ENCODE measurements at places on chromosomes 2 and 18.

DNA sequence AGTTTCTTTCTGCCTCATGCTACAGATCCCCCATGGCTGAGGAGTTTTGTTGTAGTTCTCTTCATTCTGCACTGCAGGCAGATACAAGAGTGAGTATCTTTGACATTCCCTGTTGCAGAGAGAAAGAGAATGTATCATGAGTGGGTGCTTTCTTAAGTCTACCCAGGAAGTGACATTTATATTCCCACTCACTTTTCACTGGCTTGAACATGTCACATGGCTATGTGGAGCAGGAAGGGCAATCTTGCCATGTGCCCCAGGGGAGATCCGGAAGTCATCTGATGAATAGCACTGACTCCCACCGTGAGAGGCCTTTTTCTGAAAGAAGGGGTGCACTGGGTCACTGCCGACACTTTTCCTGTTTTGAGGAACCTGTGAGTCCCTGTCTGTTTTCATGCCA, 66.4 kb upstream of the BOD1L2 start:
- DNase-seq: no peak

GRCh38 chr2:29105375-29105774, 9.8 kb upstream of the CLIP4 start:
- DNase-seq: no peak

GRCh38 chr2:99715956-99716355, 226.1 kb upstream of the REV1 start:
- DNase-seq: no peak

GRCh38 chr2:20330192-20330591, 20.5 kb downstream of the PUM2 start:
- DNase-seq: no peak

- no peak for DNase-seq
Observed at GRCh38 chr2:99754210-99754609, 264.4 kb upstream of the REV1 start.

- DNase-seq: no peak
Observed at GRCh38 chr2:233329489-233330135, 22.0 kb downstream of the SAG start.

GRCh38 chr18:23228102-23229061, 93.1 kb downstream of the CABLES1 start:
- DNase-seq: no peak

DNA sequence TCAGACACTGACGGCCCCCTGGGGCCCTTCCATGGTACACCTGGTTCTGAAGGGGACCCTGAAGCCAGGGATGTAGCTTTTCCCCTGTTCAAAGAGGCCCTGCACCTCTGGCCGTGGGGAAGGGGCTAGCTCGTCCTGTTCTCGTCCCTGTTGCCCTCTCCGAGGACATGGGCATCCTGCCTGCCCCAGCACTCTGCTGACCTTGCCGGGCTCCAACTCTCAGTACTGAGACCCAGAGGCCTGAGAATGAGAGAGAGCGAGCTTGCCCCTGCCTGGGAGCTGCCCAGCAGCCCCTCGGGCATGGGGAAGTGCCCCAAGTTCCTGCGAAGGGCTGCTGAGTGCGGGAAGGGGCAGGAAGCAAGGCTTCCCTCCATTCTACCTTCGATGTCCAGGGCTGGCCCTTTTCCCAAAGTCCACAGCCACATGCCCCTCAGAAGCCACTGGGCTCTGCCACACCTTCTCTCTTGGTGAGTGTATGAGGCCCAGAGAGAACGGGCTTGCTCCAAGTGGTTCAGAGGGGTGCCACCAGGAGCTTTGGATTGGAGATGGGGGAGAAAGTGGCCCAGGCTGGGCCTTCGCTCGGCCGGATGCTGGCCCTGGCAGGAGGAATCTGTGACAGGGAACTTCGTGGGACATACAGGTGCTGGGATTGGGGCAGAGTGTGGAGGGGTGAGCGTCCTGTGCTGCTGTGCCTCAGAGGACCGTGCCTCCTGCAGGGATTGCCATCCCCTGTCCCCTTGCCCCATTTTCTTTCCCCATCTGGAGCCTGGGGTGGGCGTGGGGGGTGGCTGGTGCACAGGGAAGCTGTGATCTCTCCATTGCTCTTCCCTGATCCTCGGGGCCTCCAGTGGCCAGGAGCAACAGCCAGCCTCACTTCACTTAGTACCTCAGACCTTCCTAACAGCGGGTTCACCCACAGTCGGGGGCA, 50.8 kb downstream of the KCNIP3 start:
- no peak for DNase-seq

- no peak for DNase-seq
Observed at GRCh38 chr2:164203131-164203530, 418.2 kb downstream of the GRB14 start.

DNA sequence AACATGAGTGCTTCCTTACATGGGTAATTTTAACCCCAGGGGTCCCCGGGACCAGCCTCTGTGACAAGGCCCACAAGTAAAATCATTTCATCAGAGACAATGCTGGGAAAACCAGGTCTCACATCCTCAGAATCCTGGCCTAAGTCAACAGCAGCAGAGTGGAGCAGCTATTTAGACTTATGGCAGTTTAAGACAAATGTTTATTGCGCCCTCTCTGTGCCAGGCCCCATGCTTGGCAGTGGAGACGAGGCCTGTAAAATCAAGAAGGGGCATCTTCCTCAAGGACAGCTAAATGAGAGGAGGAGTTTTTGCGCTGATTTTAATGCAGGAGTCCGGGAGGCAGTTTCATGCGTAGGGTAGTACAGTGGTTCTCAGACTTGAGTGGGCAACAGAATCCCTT, 56.0 kb upstream of the ACAA2 start:
- no peak for DNase-seq

DNA sequence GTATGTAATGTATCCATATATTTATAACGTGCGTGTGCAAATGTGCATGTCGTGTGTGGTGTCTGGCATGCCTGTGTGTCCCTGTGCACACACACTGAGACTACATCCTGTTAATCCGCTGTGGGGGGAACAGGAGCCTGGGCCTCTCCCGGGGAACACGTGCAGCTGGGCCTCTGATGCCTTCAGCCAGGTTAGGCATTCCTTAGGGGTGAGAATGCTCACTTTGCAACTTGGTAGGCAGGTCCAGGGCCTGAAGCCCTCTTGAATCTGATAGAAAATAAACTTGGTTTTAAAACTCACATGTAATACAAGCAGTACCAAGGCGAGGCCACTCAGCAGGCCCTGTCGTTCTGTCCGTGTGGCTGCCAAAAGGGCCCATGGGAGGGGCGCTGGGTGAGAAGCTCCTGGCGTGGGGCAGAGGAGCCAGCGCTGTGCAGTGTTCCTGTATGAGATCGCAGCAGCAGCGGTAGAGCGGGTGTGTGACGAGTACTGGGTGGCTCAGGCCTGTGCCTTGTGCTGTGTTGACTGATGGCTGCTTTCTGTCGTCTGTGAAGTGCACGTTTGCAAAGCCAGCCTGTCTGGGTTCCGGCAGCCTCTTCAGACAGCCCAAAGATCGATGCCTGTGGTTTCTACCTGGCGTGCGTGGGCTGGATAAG, 16.2 kb downstream of the SALL3 start:
- DNase-seq: no peak

DNA sequence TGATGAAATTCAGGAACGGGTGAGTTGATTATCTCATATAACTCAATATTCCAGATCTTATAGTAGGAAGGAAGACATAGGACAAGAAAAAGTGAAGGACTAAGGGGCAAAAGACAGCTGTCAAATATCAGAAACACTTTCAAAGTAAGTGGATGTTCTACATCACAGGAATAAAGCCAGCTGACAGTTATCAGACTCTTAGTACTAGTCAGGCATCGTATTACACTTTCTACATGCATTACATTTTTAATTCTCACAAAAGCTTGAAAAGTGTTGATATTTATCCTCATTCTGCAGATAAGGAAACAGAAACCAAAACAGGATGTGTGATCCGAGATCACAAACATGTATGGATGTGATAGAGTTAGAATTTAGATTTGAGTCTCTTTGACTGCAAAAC, 63.4 kb downstream of the DNAH6 start:
- DNase-seq: no peak

DNA sequence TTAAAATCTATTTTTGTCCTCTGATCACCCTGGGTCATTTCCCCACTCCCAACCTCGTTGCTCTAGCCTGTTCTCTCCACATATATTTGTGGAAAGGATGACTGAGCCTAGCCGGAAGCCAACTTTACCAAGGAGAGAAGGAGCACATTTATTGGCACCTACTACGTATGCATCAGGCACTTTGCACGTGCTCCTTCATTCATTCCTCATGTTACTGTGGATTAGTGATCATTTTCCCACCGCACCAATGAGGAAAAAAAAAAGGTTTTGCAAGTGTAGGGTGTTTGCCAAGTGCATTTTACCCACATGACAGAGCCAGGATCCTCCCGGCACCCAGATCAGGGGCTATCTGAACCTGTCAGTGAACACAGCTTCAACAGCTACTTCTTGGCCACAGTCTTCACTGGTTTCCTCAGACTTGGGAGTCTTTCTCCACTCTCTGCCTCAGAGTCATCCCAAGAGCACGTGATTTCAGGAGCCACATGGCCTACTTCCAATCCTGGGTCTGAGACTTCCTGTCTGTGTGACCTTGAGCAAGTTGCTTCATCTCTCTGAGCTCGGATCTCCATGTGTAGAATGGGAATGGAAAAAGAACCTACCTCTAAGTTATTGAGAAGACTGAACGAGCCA, 1.9 kb upstream of the C1QL2 start:
- no peak for DNase-seq

DNA sequence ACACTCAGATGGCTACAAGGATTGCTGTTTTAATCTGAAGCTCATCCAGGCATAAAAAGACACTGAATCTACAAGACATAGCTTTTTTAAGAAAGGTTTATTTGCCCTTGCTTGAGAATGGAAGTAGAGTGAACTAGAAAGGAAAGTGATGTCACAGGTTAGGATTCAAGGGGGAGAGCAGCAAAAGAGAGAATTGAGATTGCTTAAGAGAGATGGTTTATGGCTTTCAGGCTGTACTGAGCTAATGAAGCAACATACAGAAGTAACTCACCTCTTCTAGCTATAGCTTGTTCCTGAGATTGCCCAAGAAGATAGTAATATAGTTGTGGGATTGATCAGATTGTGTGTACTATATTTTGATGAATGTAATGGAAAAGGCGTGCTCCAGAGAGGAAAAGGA, 26.1 kb upstream of the ACVR2A start:
- DNase-seq: no peak

DNA sequence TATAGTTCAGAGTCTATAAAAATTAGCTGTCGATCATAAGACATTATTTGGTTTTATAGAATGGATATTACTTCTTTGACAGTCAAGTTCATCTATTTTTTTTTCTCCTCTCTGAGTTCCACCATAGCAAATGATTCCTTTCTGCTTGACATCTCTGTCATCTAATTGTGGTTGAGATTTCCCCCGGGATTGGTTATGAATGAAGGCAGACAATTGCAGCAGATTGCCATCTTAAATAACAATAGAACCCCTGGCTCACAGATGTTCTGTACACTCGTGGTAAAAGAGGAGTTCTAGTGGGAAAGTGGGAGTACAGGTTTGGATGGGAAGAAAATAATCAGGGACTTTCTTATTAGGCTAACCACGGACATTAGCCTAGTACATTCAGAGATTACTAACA, 292.1 kb upstream of the NRXN1 start:
- DNase-seq: no peak

- no peak for DNase-seq
Observed at GRCh38 chr2:44480068-44480467, 118.3 kb downstream of the CAMKMT start.

- DNase-seq: no peak
Observed at GRCh38 chr2:142495141-142495540, 364.3 kb upstream of the LRP1B start.

- no peak for DNase-seq
Observed at GRCh38 chr18:54690198-54690597, 99.2 kb downstream of the DYNAP start.

DNA sequence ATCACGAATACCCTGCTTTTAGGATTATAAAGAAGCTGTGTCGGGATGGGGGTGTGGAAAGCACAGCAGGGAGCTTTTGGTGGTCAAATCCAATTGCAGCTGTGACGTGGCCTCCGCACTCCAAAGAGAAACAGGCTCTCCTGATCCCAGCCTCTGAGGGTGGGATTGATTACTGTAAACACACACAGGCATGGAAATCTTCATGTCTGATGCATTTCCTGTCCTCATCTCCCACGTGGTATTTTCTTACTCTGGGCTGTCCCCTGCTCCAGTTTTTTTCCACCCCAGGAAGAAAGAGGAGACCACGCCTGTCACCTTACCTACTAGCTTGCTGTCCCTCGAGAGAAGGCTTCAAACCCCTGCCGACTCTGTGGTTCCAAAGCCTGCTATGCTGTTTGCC, 22.7 kb downstream of the RNF152 start:
- DNase-seq: no peak

GRCh38 chr2:74619651-74620297, 28.4 kb downstream of the M1AP start:
- no peak for DNase-seq

- DNase-seq: no peak
Observed at GRCh38 chr2:157245846-157246764, 11.4 kb upstream of the GALNT5 start.

GRCh38 chr2:168293766-168294165, 46.4 kb upstream of the STK39 start:
- peak; percentile 10 for DNase-seq
